T-cell (primary cell): ENCODE measurements at places on chromosomes 4 and X. TPM values are rescaled to one million over a fixed set of nuclear protein-coding genes. Genes with fewer than 3 reads are reported as not detected.

DNA sequence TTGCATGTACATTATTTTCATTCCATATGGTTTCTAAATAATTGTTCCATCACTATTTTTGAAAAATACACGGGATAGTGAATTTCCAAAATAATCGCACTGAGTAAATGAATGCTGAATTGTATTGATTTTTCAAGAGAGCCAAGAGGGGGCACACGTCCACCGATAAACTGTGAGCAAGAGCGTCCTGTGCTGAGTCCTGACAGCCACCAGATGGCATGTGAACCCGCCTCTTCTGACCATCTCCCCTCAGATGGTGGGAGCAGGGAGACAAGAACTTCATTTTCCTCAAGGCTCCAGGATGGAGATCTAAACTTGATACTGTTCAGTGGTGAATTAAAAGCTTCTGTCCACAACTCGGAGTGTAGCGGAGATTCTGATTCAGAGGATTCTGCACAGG is 30.6 kb upstream of the IL9R start:
- peaks cover 7% of the 10 kb centered on the region for H3K27me3 ChIP-seq
- no peak overlapping the region for H3K27ac ChIP-seq
- no peak for DNase-seq
- no peak overlapping the region for H3K4me3 ChIP-seq

GRCh38 chr4:146041139-146042004 is 102.7 kb upstream of the ZNF827 start:
- no peaks in the 10 kb centered on the region for H3K27me3 ChIP-seq
- H3K27ac ChIP-seq, result no peak overlapping the region
- no peaks in the 10 kb centered on the region for H3K36me3 ChIP-seq
- DNase-seq, result no peak
- no peak overlapping the region for H3K4me3 ChIP-seq

DNA sequence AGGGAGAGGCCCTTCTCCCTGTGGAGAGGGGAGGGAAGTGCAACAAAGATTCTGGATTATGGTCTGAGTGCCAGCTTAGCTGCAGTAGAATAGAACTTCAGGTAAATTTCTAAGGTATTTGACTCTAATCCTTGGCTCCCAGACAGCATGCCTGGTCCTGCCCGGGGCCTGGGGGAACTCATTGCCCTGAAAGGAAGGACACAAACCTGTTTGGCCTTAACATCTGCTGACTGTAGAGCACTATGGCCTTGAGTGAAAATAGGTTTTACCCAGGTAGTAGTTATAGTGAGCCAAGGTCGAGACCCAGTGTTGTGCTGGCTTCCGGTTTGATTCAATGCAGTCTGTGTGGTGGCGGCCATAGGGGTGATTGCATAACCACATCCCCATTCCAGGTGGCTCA is 64.4 kb downstream of the RPS6KA6 start:
- DNase-seq, result no peak
- no peaks in the 10 kb centered on the region for H3K4me1 ChIP-seq
- no peaks in the 10 kb centered on the region for H3K36me3 ChIP-seq
- no peaks in the 10 kb centered on the region for H3K27me3 ChIP-seq

DNA sequence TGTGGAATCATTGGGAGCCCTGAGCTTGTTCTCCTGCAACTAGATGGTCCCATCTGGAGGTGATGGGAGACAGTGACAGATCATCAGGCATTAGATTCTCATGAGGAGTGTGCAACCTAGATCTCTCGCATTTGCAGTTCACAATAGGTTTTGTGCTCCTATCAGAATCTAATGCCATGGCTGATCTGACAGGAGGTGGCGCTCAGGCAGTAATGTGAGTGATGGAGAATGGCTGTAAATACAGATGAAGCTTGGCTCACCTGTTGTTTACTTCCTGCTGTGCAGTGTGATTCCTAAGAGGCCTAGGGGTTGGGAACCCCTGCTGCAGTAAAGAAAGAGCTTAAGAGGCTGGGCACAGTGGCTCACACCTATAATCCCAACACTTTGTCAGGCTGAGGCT is 42.2 kb upstream of the PUDP start:
- DNase-seq, result no peak
- no peaks in the 10 kb centered on the region for H3K4me1 ChIP-seq
- no peak overlapping the region for H3K4me3 ChIP-seq
- no peaks in the 10 kb centered on the region for H3K27me3 ChIP-seq
- H3K27ac ChIP-seq, result no peak overlapping the region

DNA sequence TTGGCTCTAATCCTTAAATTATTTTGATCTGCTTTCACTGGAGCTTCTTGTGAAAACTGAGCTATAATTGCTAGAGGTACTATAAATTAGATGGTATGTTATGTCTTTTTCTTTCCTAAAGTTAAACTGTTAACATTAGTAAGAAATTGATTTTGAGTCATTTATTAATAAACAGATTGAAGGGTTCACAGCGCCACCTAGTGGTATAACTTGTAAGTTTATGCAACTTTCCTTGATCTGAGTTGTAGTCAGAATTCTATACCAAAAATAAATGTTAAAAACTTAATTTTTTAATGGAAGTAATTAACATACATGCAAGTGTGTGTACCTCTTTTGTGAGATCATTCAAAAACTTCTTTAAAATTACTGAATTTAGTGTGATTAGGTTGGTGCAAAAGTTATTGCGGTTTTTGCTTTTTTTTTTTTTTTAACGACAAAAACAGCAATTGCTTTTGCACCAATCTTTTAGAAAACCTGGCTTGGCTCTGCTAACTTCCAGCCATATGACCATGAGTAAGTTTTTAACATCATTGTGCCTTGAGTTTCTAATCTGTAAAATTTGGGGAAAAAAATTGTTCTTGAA is 151.5 kb downstream of the CENPC start:
- no peak for DNase-seq
- H3K4me3 ChIP-seq, result no peak overlapping the region
- no peak overlapping the region for H3K27ac ChIP-seq
- H3K36me3 ChIP-seq, result no peaks in the 10 kb centered on the region
- no peaks in the 10 kb centered on the region for H3K4me1 ChIP-seq
- H3K27me3 ChIP-seq, result no peaks in the 10 kb centered on the region

GRCh38 chr4:48815483-48815882 is 15.4 kb upstream of the OCIAD1 start:
- no peak for DNase-seq
- H3K4me1 ChIP-seq, result no peaks in the 10 kb centered on the region
- H3K27me3 ChIP-seq, result no peaks in the 10 kb centered on the region
- no peak overlapping the region for H3K4me3 ChIP-seq
- H3K36me3 ChIP-seq, result no peaks in the 10 kb centered on the region

DNA sequence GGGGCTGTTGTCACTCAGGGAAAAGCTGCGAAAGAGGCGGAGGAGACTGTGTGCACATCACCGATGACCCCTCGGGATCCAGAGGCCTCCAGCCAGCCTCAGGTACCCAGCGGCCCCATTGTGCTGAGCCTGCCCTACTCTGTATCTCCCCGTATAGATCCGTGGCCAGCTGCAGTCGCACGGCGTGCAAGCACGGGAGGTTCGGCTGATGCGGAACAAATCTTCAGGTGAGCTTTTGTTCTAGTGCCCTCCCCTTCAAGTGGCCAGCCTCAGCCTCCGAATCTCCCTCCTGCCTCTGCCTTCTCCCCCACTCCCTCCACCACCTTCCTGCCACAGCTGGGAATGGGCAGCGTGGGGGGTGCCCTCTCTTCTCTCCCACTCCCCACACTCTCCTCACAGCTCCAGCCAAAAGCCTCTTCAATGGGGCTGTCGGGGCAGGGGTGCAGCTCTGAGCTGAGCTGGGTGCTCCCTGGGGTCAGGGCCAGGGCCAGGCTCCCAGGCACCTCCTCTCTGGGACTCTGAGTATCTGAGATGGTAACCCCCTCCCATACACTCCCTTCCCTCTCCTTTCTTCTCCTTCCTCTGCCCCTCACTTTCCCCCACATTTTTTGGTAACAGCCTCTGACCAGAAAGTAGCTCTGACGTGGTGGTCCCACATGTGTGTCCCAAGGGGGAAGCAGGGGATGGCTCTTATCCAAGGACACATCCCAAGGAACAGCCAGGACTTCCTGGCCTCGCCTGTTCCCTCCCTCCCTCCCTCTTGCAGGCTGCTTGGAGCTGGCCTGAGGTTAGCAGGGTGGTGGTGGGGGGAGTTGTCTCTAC is 20.4 kb upstream of the UBA1 start:
- no peaks in the 10 kb centered on the region for H3K4me1 ChIP-seq
- DNase-seq, result no peak
- no peak overlapping the region for H3K4me3 ChIP-seq

- no peaks in the 10 kb centered on the region for H3K27me3 ChIP-seq
- no peak overlapping the region for H3K4me3 ChIP-seq
- no peaks in the 10 kb centered on the region for H3K4me1 ChIP-seq
- no peak for DNase-seq
- no peaks in the 10 kb centered on the region for H3K36me3 ChIP-seq
Observed at GRCh38 chr4:104393655-104394324, 100.9 kb downstream of the CXXC4 start.

GRCh38 chr4:57159866-57160265 is 49.7 kb upstream of the IGFBP7 start:
- no peak overlapping the region for H3K27ac ChIP-seq
- no peak overlapping the region for H3K4me3 ChIP-seq
- no peaks in the 10 kb centered on the region for H3K4me1 ChIP-seq
- DNase-seq, result no peak

GRCh38 chr4:55397520-55398321 is 2.0 kb downstream of the TMEM165 start:
- H3K27ac ChIP-seq, result no peak overlapping the region
- H3K4me1 ChIP-seq, result peaks cover 26% of the 10 kb centered on the region
- no peak overlapping the region for H3K4me3 ChIP-seq
- DNase-seq, result no peak

GRCh38 chr4:89055157-89056080 is 1.6 kb downstream of the FAM13A start:
- no peaks in the 10 kb centered on the region for H3K4me1 ChIP-seq
- H3K27me3 ChIP-seq, result no peaks in the 10 kb centered on the region
- H3K27ac ChIP-seq, result no peak overlapping the region
- no peak overlapping the region for H3K4me3 ChIP-seq

- no peak for DNase-seq
- peaks cover 44% of the 10 kb centered on the region for H3K27me3 ChIP-seq
- peaks cover 4% of the 10 kb centered on the region for H3K4me1 ChIP-seq
- no peaks in the 10 kb centered on the region for H3K36me3 ChIP-seq
Observed at GRCh38 chr4:6252051-6252450, 17.6 kb upstream of the WFS1 start.

DNA sequence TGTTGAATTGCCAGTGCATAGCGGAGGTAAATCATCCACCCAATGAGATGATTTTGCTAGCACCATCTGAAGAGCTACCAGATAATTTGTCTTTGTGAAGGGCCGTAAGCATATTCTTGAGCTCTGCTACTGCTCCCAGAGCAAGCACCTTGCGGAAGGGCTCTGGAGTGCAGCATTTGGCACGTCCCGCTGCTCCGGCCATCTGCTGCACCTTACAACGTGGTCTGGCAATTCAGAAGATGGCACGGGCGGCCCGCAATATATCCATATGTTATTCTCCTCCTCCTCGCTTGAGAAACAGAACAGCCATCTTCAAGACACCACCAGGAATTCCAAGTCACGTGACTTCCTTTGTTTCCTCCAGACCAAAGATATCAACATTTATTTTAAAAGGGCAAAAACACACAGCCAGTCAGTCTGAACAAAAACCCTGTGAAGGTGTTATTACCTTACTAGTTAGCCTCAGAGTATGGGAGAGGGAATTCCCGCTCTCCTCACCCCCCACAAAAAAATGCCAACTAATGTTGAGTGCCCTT is 1095.7 kb upstream of the TENM3 start:
- no peaks in the 10 kb centered on the region for H3K4me1 ChIP-seq
- no peak for DNase-seq
- no peaks in the 10 kb centered on the region for H3K27me3 ChIP-seq
- no peak overlapping the region for H3K4me3 ChIP-seq

- no peak overlapping the region for H3K27ac ChIP-seq
- H3K36me3 ChIP-seq, result no peaks in the 10 kb centered on the region
- no peak overlapping the region for H3K4me3 ChIP-seq
- no peaks in the 10 kb centered on the region for H3K4me1 ChIP-seq
Observed at GRCh38 chr4:187274153-187274552, 550.5 kb upstream of the FAT1 start.

DNA sequence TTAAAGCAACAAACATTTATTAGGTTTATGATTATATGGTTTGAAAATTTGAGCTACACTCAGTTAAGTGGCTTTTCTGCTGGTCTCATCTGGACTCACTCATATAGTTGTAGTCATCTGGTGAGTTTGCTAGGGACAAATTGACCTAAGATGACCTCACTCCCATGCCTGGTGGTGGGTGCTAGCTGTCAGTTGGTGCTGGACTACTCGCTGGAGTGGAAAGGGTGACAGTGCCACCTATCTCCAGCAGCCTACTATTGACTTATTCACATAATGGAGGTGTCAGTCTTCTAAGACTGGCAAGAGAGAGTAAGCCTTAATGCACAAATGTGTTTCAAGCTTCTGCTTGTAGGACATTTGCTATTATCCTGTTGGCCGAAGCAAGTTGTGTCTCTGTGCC is 88.2 kb downstream of the TASL start:
- H3K4me3 ChIP-seq, result no peak overlapping the region
- H3K27ac ChIP-seq, result no peak overlapping the region
- H3K4me1 ChIP-seq, result no peaks in the 10 kb centered on the region
- DNase-seq, result no peak
- no peaks in the 10 kb centered on the region for H3K36me3 ChIP-seq
- no peaks in the 10 kb centered on the region for H3K27me3 ChIP-seq

DNA sequence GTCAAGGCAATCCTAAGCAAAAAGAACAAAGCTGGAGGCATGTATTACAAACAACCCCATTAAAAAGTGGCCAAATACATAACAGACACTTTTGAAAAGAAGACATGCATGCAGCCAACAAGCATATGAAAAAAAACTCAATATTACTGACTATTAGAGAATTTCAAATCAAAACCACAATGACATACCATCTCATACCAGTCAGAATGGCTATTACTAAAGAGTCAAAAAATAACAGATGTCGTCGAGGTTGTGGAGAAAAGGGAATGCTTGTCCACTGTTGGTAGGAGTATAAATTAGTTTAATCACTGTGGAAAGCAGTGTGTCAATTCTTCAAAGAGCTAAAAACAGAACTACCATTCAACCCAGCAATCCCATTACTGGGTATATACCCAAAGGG is 604.6 kb upstream of the GRIA3 start:
- no peak overlapping the region for H3K4me3 ChIP-seq
- no peak overlapping the region for H3K27ac ChIP-seq
- no peaks in the 10 kb centered on the region for H3K27me3 ChIP-seq
- no peaks in the 10 kb centered on the region for H3K4me1 ChIP-seq
- H3K36me3 ChIP-seq, result no peaks in the 10 kb centered on the region

DNA sequence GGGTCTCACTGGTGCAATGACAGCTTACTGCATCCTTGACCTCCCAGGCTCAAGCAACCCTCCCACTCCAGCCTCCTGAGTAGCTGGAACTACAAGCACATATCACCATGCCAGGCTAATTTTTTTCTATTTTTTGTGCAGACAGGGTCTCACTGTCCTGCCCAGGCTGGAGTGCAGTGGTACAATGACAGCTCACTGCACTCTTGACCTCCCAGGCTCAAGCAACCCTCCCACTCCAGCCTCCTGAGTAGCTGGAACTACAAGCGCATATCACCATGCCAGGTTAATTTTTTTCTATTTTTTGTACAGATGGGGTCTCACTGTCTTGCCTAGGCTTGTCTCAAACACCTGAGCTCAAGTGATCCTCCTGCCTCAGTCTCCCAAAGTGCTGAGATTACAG is 74.0 kb downstream of the GASK1B start:
- H3K27me3 ChIP-seq, result no peaks in the 10 kb centered on the region
- no peaks in the 10 kb centered on the region for H3K4me1 ChIP-seq
- no peak overlapping the region for H3K27ac ChIP-seq
- DNase-seq, result no peak

DCAF4L1 gene
- 0.55 TPM for total RNA-seq

TSPAN7 gene
- not detected for total RNA-seq

ZNF630 gene
- total RNA-seq, result 2.1 TPM

SMIM10L2A gene
- 3.2 TPM for total RNA-seq

CFAP47 gene
- not detected for total RNA-seq

CD99 gene
- total RNA-seq, result 211 TPM

JCHAIN gene
- total RNA-seq, result 18.2 TPM

GRK4 gene
- 1.8 TPM for total RNA-seq

SEC24B gene
- 28.8 TPM for total RNA-seq
